H1 (cell line): ENCODE measurements at places on chromosomes 3 and 15.

DNA sequence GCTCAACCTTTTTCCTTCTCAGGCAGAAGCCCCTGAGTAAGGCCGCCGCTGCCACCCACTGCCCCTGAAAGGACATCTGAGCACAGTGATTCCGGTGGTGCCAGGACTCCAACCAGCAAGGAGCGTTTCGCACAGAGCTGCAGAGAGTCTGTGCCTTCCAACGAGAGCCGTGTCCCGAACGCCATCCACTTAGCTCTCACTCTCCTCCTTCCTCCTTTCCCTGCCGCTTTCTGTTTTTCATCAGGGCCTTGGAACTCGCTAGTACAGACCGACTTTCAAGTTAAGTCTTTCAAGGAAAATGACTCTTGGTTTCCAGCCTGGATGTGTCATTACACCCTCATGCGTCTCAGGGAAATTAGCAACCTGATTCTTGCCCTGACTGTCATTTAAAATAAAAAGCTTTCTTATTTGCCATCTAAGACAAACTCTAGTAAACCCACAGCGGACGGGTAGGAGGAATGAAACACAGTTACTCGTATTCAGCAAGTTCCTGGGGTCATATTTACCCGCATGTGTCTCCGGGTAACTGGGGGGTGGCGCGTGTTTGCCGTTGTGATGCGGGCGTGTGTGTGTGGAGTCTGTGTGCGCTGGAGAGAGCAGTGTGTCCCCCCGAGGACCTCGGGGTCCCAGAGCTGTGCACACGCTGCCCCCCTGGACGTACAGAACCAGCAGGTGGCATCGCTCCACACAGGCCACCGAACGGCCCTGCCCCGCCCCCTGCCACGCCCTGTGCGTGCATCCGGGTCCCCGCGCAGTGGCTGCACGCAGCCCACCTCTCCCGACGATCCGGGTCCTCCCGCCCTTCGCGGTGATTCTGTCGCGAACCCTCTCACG is 30.4 kb upstream of the ALDH1A3 start:
- peak; percentile 40 for DNase-seq

- no peak for DNase-seq
Measured at GRCh38 chr3:126102530-126102951, 18.6 kb upstream of the SLC41A3 start.

GRCh38 chr15:49062900-49063299 is 16.7 kb upstream of the SECISBP2L start:
- DNase-seq, result no peak

GRCh38 chr3:191328962-191329653 is at the start of gene CCDC50:
Gene CCDC50 (plus strand): TSS chr3:191329394. CDS start chr3:191329675, 281 bp downstream.
- peak; percentile 87 for DNase-seq

DNA sequence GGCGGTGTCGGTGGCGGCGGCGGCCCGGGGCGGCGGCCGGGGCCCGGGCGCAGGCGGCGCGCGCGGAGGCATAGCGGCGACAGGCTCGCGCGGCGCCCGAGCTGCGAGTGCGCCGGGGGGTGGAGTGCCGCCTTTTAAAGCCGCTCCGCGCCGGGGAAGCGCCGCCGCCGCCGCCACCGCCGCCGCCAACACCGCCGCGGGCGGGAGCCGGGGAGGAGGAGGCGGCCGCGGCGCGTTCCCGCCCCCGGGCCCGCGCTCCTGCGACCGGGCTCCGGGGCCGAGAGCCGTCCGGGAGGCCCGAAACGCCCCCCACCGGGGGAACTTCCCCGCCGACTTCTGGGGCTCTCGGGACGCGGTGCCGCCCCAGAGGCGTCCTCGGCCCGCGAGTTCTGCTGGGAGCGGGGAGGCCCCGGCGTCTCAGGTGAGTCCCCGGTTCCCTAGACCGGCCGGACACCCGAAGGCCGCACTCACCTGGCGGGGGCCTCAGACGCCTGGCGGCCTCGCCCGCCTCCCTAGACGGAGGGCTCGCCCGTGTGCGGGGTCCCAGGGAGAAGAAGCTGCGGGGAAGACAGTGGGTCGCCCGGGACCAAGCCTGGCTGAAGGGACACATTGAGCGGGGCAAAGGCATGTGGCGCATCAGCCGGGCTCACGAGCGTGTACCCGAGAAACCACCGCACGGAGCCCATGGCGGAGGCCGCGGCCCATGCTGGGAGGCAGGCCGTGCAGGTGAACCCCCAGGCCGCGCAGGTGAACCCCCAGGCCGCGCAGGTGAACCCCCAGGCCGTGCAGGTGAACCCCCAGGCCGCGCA is at the start of gene PCSK6:
TSS of gene PCSK6 (minus strand) at position 109 of the 809 bp plus-strand sequence. CDS start at position 72, 37 bp downstream.
- DNase-seq, result no peak
